ENCODE measurements at places on chromosomes 12 and 14.

- DNase-seq, result no peak
These were observed 11.3 kb downstream of the MAPK1IP1L start for GRCh38 chr14:55062517-55063351.

DNA sequence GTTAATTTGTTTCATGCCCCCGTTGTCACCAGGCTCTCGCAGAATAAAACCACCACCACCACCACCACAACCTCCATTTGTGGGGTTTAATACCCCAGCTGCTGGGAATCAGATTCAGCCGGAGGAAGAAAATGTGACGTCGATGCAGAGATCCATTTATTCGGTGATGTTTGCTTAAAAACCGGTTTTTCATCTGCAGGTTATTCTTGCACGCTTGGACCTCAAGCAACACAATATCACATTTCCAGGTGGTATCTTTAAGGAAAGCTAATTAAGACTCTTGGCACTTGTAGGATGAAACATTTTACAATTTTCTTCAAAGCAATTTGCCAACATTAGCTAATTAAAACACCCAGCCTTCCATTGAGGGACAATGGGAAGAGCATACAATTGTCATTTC lies 39.8 kb downstream of the SPRING1 start:
- DNase-seq, result no peak

DNA sequence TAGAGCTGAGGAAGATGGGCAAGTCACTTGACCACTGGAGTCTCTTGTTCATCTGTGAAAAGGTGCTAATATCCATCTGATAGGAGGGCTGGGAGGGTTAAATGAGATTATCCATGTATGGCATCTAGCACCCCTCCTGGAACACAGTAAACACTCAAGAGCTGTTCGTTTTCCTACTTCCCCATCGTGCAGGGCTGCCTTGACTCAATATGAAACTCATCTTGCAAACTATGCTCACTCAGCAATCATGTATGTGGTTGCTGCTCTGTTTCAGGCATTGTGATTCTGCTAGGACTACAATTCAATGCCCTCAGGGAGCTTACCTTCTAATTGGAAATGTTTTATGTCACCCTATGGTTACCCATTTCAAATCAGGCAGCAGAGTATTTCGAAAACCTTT lies 395.6 kb downstream of the BCAT1 start:
- no peak for DNase-seq

DNA sequence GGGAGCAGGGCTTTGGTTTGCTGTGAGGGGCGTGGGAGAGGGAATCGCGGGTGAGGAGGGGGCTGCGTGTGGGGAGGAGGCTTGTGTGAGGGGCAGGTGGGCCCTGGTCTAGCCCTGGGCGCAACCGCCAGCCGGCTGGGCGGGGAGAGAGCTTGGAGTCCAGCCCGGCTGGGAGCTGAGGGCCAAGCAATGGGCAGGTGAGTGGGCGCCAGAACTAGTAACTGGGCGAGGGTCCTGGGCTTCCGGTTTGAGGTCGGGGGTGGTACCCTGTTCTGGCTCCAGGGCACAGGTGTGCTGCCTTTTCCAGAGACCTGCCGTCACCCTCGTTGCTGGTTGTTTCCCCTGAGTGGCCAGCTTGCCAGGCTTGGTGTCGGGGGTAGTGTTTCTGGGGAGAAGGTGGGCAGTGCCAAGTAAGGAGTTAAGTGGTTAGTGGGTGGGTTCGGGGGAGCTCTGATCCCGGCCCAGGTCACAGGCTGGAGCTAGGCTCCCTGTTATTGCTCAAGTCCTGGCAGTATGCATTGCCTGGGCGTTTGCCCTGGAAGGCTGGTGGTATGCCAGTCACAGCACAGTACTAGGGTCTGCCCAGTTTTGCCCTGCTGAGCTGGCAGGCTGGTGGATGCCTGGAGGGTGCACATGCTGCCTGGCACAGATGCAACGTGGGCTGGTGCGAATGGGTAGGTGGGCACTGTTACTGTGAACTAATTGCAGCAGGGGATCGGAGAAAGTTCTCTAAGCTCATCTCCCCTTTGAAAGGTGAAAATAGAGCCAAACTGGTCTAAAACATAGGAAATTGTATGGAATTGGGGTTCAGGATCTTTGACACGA lies 683 bp downstream of the CIPC start:
- DNase-seq, result peak; percentile 41

GRCh38 chr14:95313707-95314106 lies 6.0 kb downstream of the CLMN start:
- DNase-seq, result peak; percentile 96

DNA sequence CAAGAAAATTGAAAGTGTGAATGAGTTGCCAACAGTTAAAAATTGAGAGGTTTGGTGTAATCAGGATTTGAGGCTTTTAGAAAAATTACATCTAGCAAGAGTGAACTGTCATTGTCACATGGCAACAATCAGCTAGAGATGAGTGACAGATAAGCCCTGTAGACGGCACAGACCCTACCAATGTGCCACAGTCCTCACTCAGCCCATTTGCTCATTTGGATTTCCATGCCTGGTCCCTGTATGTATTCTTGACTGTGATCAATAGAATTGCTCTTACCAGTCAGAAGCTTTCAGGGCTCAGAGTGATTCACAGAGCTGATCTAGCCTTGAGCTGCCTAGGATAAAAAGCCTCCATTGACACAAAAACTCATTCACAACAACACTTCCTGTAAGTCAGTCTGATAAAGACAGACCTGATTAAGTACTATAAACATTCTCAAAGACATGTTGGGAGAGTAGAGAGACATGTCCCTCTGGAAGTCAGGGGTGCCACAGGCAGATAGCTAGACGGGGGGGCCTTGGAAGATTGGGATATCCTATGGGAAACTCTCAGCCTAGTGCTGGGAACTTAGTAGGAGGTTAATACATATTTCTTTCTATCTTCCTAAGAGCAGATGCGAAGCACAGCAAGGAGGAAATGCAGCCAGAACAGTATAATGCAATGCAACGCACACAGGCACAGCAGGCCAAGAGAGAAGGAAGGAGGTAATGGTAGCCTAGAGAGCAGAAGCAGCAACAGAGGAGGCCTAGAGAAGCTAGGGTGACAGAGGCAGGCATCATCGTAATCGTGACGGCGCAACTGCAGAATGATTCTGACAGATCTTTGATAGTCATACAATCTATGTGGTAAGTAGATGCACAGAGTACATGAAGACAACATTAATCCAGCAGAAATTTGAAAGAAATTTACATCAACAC lies 2.0 kb upstream of the PELI2 start:
- DNase-seq, result no peak

DNA sequence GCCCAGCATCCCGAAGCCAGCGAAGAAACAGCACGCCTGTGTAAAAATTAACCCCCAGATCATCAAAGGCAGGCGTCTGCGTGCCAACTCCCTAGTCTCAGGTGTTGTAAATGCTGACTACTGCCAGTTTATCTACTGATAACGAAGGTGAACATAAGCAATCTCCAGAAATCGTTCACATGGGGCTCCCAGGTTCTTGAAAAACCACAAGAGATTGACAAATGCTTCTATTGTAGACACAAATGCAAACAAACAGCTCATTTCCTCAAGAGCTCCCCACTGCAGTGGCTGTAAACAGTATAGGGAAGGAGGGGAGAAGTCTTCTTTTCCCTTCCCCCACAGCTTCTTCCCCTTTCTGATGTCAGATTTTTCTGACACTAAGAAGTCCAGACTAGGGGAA lies 5.3 kb upstream of the PLEKHG3 start:
- peak; percentile 90 for DNase-seq

- DNase-seq, result no peak
These were observed 75.0 kb upstream of the OVCH1 start for GRCh38 chr12:29572464-29572863.

All from suppressor macrophage treated with lipopolysaccharide for 1 hour (primary cell).